ENCODE measurements at places on chromosomes 4 and X. TPM values are rescaled to one million over a fixed set of nuclear protein-coding genes. Genes with fewer than 3 reads are reported as not detected.

Gene RNF150
- total RNA-seq = 1.1 TPM

Gene NEUROG2
- not detected for total RNA-seq

Gene UGT2A3
- total RNA-seq = not detected

Gene EFHC2
- total RNA-seq = 0.66 TPM

Gene PABPC1L2A
- total RNA-seq = not detected

Gene SORCS2
- 0.22 TPM for total RNA-seq

Gene NSG1
- total RNA-seq = 1.3 TPM

Gene C1QTNF7
- total RNA-seq = 0.22 TPM

Gene COL4A6
- 11.9 TPM for total RNA-seq

Gene NAP1L2
- 0.29 TPM for total RNA-seq

Gene TRPC3
- total RNA-seq = 1.0 TPM

Gene NXF2
- total RNA-seq = not detected

Gene FAAH2
- 0.14 TPM for total RNA-seq

Gene PDLIM5
- 283 TPM for total RNA-seq

Gene TNIP2
- 47.1 TPM for total RNA-seq

Gene FAM199X
- total RNA-seq = 32.2 TPM

Gene SMARCA5
- 56.1 TPM for total RNA-seq

Gene IL13RA1
- 51.6 TPM for total RNA-seq

Gene PABPC4L
- total RNA-seq = 7.7 TPM

Gene CT47B1
- total RNA-seq = not detected

Gene BTK
- total RNA-seq = not detected

Gene SSX4
- not detected for total RNA-seq

Gene CHRDL1
- not detected for total RNA-seq

Gene PCDH11X
- total RNA-seq = not detected

Gene NR3C2
- total RNA-seq = 2.6 TPM

Gene ANKRD50
- total RNA-seq = 56.3 TPM

Gene GLRA2
- not detected for total RNA-seq

Gene SPANXA2
- total RNA-seq = not detected

Gene TTC29
- 3.1 TPM for total RNA-seq
